ENCODE measurements at places on chromosomes 5 and 9.

DNA sequence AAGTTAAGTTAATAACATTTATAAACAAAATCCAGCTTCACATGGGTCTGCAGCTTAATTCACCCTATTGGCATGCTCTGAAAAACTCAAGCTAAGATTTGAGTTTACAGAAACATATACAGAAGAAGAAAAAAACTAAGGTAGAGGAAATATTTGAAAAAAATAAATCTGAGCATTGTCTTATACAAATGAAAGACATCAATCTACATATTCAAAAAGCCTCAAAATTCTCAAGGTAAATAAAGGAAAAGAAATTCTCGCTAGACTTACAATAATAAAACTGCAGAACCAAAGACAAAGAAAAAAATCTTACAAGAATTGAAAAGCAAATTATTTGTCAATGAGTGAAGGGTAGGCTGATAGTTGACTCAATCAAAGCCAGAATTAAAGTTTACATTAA, 493.4 kb downstream of the CETN3 start:
- no peak overlapping the region for H3K4me3 ChIP-seq
- H3K27me3 ChIP-seq, result no peaks in the 10 kb centered on the region
- H3K36me3 ChIP-seq, result no peaks in the 10 kb centered on the region
- no peak for DNase-seq
- no peaks in the 10 kb centered on the region for H3K4me1 ChIP-seq

GRCh38 chr5:135386886-135387628, 12.0 kb downstream of the MACROH2A1 start:
- H3K27me3 ChIP-seq, result no peaks in the 10 kb centered on the region
- peaks cover 19% of the 10 kb centered on the region for H3K4me1 ChIP-seq
- no peak for DNase-seq
- peaks cover 21% of the 10 kb centered on the region for H3K36me3 ChIP-seq

DNA sequence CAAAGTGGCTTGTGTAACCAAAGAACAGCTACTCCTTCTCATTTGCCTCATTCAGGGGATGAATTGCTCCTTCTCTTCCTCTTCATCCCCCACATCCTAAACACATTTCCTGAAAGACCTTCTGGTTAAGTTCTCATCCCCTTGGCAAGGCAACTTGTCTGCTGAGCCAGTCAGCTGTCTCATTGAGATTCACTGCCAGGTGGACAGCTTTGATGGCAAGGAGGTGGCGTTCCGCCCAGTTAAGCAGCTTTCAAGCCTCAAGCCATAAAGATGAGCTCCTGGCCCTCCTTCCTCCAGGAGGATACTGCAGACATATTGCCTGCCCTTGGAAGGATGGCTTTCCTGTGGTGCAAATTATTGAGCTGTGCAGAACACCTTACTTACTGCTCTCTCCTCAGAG, 448.6 kb upstream of the MPDZ start:
- no peaks in the 10 kb centered on the region for H3K4me1 ChIP-seq
- no peak for DNase-seq
- no peaks in the 10 kb centered on the region for H3K27me3 ChIP-seq

- no peaks in the 10 kb centered on the region for H3K36me3 ChIP-seq
- H3K4me3 ChIP-seq, result no peak overlapping the region
- H3K27me3 ChIP-seq, result no peaks in the 10 kb centered on the region
- DNase-seq, result no peak
These were observed 415.4 kb upstream of the SEMA6A start for GRCh38 chr5:116989995-116990394.

- no peak for DNase-seq
- H3K4me3 ChIP-seq, result no peak overlapping the region
- H3K27me3 ChIP-seq, result no peaks in the 10 kb centered on the region
- no peaks in the 10 kb centered on the region for H3K4me1 ChIP-seq
- no peaks in the 10 kb centered on the region for H3K36me3 ChIP-seq
These were observed 270.2 kb upstream of the MVB12B start for GRCh38 chr9:126056312-126057021.

DNA sequence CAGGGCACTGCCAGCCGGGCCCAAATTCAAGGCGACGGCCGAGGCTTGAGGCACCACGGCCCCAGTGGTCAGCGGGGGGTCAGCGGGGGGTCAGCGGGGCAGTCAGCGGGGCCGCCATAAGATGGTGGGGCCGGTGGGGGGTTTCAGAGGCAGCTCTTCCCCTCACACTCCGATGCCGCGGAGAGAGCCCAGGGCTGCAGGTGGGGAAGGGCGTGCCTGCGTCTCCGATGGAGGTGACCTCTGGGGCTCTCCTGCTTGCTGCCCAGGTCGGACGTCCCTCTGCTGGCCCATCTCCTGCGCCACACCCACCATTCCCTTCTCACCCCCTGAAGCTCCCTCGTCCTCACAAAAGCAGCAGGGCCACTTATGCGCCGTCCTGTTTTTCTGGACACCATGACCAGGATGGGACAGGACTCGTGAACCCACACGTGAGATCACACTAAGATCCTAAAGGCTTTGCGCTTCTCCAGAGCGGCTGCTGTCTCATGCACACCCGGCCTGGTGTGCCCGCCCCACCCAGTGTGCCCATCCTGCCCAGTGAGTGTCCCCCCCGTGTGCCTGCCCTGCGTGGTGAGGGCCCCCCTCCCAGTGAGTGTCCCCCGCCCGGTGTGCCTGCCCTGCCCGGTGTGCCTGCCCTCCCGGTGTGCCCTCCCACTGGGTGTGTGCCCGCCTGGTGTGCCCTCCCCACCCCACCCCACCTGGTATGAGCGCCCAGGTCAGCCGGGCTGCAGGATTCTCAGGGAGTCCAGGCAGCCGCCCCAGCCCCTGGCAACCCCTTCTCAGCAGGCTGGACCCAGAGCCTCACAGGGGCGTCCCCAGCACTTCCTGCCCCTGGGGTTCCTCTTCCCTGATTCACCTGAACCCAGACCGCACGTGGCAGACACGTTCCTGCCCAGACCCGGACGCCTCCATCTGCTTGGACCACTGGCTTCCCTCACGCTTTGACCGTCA, 48.7 kb upstream of the NKD2 start:
- H3K36me3 ChIP-seq, result no peaks in the 10 kb centered on the region
- no peak for DNase-seq
- no peak overlapping the region for H3K27ac ChIP-seq
- H3K27me3 ChIP-seq, result no peaks in the 10 kb centered on the region

GRCh38 chr9:106324591-106325280, 538.2 kb upstream of the ZNF462 start:
- no peaks in the 10 kb centered on the region for H3K27me3 ChIP-seq
- no peak for DNase-seq
- no peaks in the 10 kb centered on the region for H3K4me1 ChIP-seq
- H3K4me3 ChIP-seq, result no peak overlapping the region
- H3K27ac ChIP-seq, result no peak overlapping the region

DNA sequence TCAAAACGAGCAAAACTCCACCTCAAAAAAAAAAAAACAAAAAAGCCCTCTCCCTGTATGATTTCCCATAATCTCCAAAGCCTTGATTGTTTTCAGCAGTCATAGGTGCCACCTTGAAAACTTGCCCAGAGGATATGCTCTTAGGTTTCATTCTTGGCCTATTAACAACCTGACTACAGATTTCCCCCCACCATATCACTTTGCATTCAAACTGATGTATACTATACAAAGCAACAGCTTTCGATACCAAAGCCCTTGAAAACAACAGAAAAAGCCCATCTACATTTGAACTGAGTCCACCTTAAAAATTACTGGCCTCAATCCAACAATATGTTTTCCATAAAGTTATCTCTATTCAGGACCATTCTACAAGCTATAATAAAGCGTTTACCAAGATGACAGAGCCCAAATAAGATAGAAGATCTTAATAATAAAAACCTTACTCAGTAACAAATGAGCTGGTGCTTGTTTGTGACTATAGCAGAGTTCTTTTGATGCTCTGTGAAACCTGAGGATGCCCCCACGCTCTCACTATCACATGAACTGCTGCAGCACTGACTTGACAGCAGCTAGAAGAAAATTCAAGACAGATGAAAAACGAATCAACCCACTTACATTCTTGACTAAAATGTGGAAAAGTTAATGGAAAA, 44.4 kb downstream of the FNBP1 start:
- no peaks in the 10 kb centered on the region for H3K36me3 ChIP-seq
- H3K27me3 ChIP-seq, result no peaks in the 10 kb centered on the region
- no peak for DNase-seq
- H3K4me3 ChIP-seq, result no peak overlapping the region
- H3K4me1 ChIP-seq, result peaks cover 41% of the 10 kb centered on the region

DNA sequence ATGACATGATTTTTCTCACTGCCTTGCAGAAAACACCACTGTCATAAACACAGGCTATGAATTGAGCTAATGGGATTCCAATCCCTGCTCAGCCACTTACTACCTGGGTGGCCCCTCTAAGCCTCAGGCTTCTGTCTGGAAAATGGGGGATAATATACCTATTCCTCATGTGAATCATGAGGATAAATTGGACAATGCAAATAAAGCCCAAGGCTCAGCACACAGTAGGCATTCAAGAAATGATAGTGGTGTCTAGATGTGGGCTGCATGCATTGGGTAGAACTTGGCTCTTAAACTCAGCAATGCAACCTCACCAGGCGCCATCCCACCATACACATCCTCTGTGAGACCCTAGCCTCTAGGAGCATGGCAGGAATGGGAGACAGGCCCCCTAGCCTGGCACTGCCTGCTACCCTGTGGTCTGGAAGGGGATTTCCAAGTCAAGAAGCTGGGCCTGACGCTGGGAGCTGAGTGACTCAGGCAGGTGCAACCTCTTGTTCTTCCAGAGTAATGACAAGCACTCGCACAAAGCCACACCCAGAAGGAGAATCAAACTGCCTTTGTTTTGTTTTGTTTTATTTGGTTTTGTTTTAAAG, 2.3 kb upstream of the TNIP1 start:
- DNase-seq, result peak; percentile 72
- H3K4me3 ChIP-seq, result no peak overlapping the region
- H3K27me3 ChIP-seq, result no peaks in the 10 kb centered on the region
- peaks cover 74% of the 10 kb centered on the region for H3K4me1 ChIP-seq
- no peaks in the 10 kb centered on the region for H3K36me3 ChIP-seq
- peak overlapping the region; percentile 99 for H3K27ac ChIP-seq

DNA sequence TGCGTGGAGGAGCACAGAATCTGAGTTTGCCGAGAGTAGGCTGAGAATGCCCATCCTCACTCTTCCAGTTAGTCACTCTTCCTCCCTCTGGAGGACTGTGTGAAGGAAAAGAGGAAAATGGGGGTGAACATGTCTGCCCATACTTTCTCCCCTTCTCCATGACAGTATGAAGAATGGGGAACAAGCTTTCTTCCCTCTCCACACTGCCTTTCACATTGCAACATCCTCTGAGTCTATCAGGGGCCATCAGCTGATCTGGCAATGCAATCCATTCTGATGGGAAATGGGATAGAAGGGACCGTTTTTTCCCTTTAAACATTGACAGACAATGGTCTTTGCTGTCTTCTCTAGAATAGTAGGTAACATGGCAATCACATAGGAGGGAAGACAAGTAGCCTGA, 56.8 kb downstream of the UGCG start:
- H3K27me3 ChIP-seq, result no peaks in the 10 kb centered on the region
- DNase-seq, result no peak
- H3K27ac ChIP-seq, result no peak overlapping the region
- H3K36me3 ChIP-seq, result no peaks in the 10 kb centered on the region
- H3K4me1 ChIP-seq, result no peaks in the 10 kb centered on the region
- H3K4me3 ChIP-seq, result no peak overlapping the region

DNA sequence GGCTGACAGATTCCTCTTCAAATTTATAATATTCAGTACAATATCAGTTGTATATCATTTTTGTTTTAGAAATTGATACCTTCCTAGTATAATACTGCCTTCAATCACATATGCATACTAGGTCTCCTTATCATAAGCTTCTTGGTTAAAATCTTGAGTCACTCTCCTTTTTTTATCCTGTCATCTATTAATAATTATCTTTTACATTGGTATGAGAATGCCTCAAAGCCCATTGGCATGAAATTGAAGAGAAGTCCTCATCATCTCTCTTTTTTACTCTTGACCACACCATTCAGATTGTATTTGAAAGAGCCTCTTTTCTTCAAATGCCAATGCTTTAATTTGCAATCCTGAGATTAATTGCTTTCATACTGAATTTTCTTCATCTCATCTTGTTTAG, 810.3 kb downstream of the BRINP1 start:
- H3K4me3 ChIP-seq, result no peak overlapping the region
- DNase-seq, result no peak
- H3K27me3 ChIP-seq, result no peaks in the 10 kb centered on the region
- no peaks in the 10 kb centered on the region for H3K36me3 ChIP-seq
- no peak overlapping the region for H3K27ac ChIP-seq
- H3K4me1 ChIP-seq, result no peaks in the 10 kb centered on the region

DNA sequence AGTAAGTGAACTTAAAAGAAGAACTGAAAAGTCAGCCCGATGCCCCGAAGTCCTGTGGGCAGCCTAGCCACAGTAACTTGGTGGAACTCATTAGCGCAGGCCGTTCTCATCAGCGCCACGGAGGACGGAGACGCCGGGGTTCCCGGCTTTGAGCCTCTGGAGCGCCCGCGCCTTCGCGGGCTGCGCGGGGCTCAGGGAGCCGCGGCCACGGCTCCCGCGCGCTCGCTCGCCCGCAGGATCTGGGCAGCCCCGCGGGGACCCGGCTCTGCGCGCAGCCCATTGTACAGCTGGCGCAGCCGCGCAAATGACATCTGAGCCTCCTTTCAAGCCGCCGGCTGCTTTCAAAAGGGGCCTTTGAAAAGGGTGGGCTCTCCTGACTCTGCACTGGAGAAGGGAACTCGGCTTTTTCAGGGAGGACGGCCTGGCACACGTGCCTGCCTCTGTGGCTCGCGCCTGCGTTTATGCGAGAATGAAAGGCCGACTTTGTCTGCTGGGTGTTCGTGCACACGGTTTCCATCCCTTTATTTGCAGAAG, 40.7 kb downstream of the TLR4 start:
- H3K27me3 ChIP-seq, result no peaks in the 10 kb centered on the region
- no peaks in the 10 kb centered on the region for H3K36me3 ChIP-seq
- no peak overlapping the region for H3K4me3 ChIP-seq
- no peak overlapping the region for H3K27ac ChIP-seq
- H3K4me1 ChIP-seq, result no peaks in the 10 kb centered on the region

GRCh38 chr5:114055318-114056184, 306.3 kb upstream of the KCNN2 start:
- no peaks in the 10 kb centered on the region for H3K4me1 ChIP-seq
- H3K27me3 ChIP-seq, result no peaks in the 10 kb centered on the region
- H3K4me3 ChIP-seq, result peak overlapping the region; percentile 29
- peak; percentile 62 for DNase-seq
- H3K27ac ChIP-seq, result no peak overlapping the region

- H3K36me3 ChIP-seq, result peaks cover 78% of the 10 kb centered on the region
- H3K27ac ChIP-seq, result no peak overlapping the region
- no peak for DNase-seq
- H3K4me1 ChIP-seq, result no peaks in the 10 kb centered on the region
These were observed 7.0 kb downstream of the HSPA9 start for GRCh38 chr5:138568061-138568824.

DNA sequence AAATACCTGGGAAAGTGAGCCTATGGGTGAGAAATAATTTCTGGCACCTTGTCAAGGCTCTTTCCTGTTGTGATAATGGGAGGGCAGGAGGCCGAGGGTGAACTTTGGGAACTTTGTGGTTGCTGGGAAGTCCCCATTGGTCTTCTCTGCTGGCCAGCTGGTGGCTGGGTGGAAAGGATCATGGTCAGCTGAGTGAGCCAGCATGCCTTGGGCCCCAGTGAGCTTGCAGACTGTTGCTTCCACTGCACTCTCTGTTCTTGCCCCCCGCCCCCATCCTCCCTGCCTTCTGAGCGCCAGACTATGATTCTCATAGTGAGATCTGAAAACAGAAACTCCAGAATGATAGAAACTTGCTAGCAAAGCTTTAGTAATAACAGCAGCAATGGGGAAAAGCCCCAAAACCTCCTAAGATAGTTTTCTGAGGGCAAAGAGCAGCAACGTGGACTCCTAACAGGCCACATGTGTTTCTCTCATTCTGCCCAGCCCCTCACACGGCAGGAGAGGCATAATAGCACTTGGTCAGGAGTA, 139.2 kb upstream of the SMARCA2 start:
- no peak for DNase-seq
- H3K36me3 ChIP-seq, result no peaks in the 10 kb centered on the region
- H3K27ac ChIP-seq, result no peak overlapping the region
- no peaks in the 10 kb centered on the region for H3K27me3 ChIP-seq

All from thyroid gland (tissue), 4 donors.